ENCODE measurements at places on chromosomes 7 and 10.

GRCh38 chr10:72076756-72077155 is 11.6 kb downstream of the SPOCK2 start:
- no peak for DNase-seq

DNA sequence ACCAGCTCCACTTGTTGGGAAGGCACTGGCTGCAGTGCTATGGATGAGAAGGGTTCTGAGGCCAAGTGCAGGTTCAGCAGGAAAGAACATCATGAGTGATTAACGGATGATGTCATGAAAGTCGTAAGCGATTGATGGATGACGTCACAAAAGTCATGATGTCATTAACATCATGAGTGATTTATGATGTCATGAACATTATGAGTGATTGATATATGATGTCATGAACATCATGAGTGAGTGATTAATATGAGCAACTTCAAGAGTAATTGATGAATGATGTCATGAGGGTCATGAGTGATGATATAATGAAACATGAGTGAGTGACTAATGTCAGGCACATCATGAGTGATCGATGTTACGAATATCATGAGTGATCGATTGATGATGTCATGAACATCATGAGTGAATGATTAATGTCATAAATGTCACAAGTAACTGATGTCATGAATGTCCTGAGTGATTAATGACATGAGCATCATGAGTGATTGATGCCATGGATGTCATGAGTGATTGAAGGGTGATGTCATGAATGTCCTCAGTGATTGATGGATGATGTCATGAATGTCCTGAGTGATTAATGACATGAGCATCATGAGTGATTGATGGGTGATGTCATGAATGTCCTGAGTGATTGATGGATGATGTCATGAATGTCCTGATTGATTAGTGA is 185.6 kb downstream of the PAXIP1 start:
- no peak for DNase-seq

DNA sequence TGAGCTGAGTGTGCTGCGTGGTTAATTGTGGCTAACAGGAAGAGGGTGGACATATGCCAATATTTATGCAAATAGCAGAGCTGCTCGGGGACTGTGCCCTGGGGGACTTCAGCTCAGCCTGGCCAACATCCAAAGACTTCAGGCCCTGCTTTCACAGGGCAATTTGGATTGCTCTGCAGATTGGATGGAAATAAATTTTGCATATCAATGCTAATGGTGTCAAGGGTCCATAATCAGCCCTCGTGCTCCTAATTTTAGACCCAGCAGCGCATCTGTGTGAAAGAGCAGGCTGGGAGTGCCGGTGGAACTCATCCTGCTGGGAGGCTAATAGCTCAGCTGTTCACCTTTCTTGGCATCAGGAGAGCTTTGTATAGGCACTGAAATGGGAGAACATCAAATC is 270.1 kb downstream of the TCERG1L start:
- no peak for DNase-seq

GRCh38 chr7:140079121-140079536 is 16.4 kb upstream of the PARP12 start:
- DNase-seq: no peak

GRCh38 chr7:78399033-78399769 is 600.6 kb downstream of the PHTF2 start:
- no peak for DNase-seq

DNA sequence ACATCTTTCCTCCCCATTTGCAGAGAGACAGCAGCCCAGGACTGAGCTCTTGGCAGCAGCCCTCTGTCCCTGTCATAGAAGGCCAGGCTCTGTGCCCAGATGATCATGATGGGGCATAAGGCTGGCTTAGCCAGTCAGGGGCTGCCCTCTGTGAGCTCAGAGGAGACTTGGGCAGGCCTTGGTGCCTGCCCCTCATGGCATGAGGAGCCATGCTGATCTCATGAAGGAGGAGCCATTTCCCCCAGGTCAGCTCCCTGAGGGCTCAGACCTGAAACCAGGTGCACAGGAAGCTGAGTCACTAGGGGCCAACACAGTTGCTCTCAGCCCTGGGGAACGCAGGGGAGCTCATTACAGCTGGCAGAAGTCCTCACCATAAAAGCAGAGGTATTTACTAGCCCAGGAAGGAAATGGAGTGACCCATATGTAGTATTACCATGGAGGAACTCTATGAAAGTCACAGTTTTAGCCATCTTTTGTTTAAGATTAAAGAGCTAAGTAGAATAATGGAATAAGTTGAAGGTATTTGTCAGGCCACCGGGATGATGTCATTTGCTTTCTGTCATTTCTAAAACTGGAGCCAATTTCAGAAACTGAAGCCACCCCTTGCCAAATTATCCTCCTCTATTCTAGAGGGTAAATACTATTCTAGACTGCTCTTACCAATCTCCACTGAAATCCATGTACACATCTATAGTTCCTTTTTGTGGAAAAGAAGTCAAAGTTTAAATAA is 362.4 kb upstream of the ZNF32 start:
- no peak for DNase-seq

DNA sequence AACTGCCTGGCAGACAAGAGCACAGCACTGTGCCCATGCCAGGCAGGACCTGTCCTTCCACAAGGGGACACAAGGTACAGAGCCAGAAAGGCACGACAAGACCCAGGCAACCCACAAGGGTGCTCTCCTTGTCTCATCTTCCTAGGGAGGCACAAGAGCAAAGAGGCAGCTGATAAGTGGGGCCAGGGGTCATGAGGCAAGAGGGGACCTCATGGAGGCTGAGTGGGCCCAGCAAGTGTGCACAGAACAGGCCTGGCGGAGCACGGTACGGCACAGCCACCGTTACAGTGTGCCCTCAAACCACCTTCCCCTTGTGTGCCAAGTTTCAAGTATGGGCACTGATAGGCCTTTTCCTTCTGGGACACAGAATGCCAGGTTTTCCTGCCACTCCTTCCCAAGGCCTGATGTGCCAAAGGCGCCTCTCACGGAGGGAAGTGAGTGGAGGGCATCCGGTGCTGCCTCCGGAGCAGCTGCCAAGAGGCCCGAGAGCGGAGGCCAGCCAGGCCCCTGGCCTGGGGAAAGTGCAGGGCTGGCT is 75.6 kb downstream of the FAM53B start:
- no peak for DNase-seq

DNA sequence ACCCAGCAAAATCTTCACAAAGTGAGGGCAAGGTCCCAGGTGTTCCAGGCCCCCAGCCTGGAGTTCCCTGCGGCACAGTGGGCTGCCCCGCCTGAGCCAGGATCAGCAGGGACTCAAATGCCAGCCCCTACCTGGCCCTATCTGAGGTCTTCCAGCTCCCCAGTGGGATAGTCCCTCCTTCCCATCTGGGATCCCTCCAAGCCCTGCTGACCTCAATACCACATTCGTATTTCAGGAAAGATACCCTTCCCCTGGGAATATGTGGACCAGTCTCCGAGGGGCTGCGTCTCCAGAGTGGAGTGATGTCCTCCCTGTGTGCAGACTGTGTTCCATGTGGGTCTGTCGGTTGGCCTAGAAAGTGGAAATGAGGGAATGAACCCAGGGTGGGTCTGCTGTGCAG is 40.9 kb downstream of the ELFN1 start:
- no peak for DNase-seq

- no peak for DNase-seq
These were observed 62.0 kb downstream of the VSTM4 start for GRCh38 chr10:49053053-49053997.

GRCh38 chr7:72032934-72033333 is 379.2 kb downstream of the CALN1 start:
- DNase-seq: no peak

GRCh38 chr10:106189292-106189691 is 975.2 kb downstream of the SORCS1 start:
- no peak for DNase-seq

DNA sequence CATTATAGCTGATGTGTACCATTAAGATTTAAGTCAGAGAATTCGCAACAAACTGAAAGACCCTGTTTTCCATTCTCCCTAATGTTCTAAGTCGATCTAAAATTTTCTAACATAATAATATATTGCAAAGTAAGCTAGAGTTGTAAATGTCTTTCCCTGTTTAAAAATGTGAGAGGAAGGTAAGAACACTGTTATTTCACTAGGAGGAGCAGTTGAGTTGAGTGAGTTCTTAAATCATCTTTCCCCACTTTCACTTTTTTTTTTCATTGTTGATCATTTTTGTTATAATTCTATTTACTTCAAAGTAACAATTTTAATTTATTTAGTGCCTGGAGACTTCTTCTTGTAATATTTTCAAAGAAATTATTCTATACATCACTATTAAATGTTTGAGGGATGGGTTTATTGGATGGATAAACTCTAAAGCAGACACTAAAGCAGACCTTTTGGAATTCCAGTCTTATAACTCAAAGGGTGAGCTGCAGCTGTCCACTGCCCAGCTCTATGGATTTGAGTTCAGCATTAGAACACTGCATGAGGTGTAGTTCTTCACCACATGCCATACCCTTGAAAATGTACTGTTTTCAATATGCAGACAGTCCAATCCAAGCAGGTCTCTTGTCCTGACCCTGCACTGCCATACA is 181.3 kb upstream of the FZD1 start:
- no peak for DNase-seq

- no peak for DNase-seq
These were observed 64.8 kb upstream of the IGFBP3 start for GRCh38 chr7:45985902-45986301.

DNA sequence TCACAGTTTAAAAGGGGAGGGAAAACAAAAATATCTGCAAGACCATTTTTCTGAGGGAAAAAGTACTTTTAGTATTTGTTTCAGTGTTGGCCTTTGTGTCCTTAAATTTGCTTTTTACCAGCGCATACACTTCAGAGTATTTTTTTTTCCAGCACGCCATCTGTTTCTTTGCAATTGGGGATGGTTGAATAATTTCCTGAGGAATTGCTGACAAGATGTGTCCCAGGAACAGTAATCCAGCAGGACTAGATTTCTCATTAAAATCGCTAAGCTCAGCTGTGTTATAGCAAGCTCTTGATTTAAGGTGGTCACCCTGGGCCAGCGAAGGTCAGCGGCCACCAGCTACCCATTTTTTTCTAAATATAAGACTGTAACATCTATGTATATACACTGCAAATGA is 156.9 kb upstream of the RHOBTB1 start:
- DNase-seq: no peak

GRCh38 chr10:71585564-71586290 is 133.9 kb downstream of the C10orf105 start:
- DNase-seq: no peak
